Hepatocyte (in vitro differentiated cells): ENCODE measurements at places on chromosomes 3 and 15. TPM values are rescaled to one million over a fixed set of nuclear protein-coding genes. Genes with fewer than 3 reads are reported as not detected.

The SLC28A1 gene
- 2.7 and 3.0 TPM in 2 replicates for total RNA-seq

- H3K4me3 ChIP-seq, result no peak overlapping the region
- peaks cover 2% of the 10 kb centered on the region for H3K4me1 ChIP-seq
- no peaks in the 10 kb centered on the region for H3K27me3 ChIP-seq
- H3K27ac ChIP-seq, result no peak overlapping the region
- no peaks in the 10 kb centered on the region for H3K36me3 ChIP-seq
- DNase-seq, result no peak
Observed at GRCh38 chr3:9955611-9956352, 3.6 kb upstream of the PRRT3 start.

GRCh38 chr3:72109327-72110259 is 324.6 kb upstream of the PROK2 start:
- no peak for DNase-seq
- H3K27me3 ChIP-seq, result no peaks in the 10 kb centered on the region
- no peak overlapping the region for H3K27ac ChIP-seq
- H3K36me3 ChIP-seq, result no peaks in the 10 kb centered on the region
- H3K4me1 ChIP-seq, result peaks cover 5% of the 10 kb centered on the region

The PLA2G4D gene
- 0.04 and 0.17 TPM in 2 replicates for total RNA-seq

The FURIN gene
- 62.6 and 67.9 TPM in 2 replicates for total RNA-seq

GRCh38 chr3:48899273-48899672 is 591 bp upstream of the SLC25A20 start:
- no peak overlapping the region for H3K4me3 ChIP-seq
- peaks cover 9% of the 10 kb centered on the region for H3K4me1 ChIP-seq
- H3K27ac ChIP-seq, result peak overlapping the region; percentile 59
- H3K36me3 ChIP-seq, result no peaks in the 10 kb centered on the region

DNA sequence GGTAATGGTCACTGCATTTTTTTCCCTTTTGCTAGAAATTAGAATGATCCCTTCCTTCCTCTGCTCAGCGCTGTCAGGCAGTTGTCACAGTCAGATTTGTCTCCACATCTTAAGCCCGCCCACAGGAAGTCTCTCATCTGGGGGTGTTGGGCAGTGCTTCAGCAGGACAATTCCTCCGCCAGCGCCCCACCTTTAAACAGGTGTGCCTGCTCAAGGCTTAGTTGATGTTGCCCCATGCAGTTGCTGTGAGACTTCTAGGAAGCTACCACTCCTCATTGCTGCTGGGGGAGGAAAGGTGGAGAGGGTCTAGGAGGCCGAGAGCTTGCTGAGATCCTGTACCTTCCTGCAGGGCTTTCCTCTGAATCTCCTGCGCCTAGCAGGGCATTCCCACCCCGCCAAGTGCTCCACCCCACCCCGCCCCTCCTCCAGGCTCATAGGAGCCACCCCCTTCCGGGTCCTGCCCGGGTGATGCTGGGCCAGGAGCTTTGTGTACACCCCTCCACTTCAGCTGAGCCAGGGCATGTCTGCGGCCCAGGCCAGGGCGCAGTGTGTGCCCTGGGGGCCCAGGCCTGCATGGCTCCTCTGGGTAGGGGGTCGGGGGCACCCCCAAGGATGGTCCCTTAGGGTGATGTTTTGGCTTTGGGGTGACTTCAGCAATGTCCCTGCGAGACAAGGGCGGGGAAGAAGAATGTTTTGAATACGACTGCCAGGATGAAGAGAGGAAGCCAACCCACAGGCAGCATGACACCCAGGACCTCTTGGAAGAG is 68.7 kb downstream of the TRAK1 start:
- peaks cover 22% of the 10 kb centered on the region for H3K4me1 ChIP-seq
- H3K27me3 ChIP-seq, result no peaks in the 10 kb centered on the region
- no peaks in the 10 kb centered on the region for H3K36me3 ChIP-seq

The GOLGA6L7 gene
- total RNA-seq, result not detected in 2 replicates

- no peak overlapping the region for H3K27ac ChIP-seq
- H3K4me1 ChIP-seq, result peaks cover 9% of the 10 kb centered on the region
Observed at GRCh38 chr15:79190093-79190492, 92.4 kb upstream of the ANKRD34C start.

DNA sequence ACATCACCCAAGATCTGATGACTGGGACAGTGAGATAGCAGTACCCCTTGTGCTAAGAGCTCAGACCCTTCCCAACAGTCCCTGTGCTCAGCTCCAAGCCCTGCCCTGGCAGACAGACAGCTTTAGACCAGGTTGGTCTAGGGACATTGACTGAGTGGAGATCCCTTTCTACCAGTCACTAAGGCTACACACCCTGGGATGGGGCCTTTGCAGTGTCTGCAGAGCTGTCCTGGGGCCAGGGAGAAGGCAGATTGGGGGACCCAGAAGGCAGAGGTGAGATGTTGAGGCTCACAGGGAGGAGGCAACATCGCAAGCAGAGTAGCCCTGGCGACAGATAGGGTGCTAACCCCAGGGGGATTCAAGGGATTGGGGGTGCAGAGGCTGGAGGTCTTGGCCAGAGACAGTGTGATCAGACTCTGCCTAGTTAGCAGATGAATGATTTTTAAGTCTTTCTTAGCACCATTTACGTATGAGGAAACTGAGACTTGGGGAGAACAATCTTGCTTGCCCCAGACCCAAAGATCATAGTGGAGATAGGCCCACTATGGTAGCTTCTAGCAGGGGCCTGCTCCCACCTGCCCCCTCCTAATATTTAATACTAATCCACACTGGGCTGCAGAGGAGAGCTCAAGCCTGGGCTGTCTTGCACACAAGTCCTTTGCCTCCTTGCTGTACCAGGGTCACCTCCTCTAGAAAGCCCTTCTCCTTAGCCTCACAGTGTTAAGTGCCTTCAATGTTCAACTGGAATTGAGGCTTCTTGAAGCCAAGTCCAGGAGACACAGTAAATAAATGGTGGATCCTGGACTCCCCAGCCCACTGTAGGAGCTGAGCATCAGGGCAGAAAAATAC is 32.6 kb downstream of the HMCES start:
- DNase-seq, result no peak
- H3K36me3 ChIP-seq, result no peaks in the 10 kb centered on the region
- H3K27me3 ChIP-seq, result no peaks in the 10 kb centered on the region
- peak overlapping the region; percentile 89 for H3K27ac ChIP-seq

DNA sequence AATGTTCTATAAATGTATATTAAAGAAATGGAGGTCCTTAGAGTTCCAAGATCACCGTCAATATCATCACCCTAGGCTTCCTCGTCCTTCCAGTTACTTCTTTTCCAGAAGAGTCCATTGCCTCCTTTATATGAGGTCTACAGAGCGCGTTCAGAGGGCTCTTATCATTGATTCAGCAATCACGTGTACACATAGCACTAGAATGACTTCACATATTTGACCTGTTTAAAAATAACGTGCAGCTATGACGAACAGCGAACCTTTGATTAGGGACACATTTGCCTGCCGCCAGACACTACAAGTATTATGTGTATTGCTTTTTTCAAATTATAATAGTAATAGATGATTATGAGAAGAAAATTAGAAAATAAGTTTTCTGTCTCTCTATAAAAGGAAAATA is 26.0 kb downstream of the IGF1R start:
- no peaks in the 10 kb centered on the region for H3K36me3 ChIP-seq
- H3K27me3 ChIP-seq, result no peaks in the 10 kb centered on the region
- DNase-seq, result peak; percentile 47
- H3K4me1 ChIP-seq, result peaks cover 45% of the 10 kb centered on the region
- peak overlapping the region; percentile 45 for H3K27ac ChIP-seq
- H3K4me3 ChIP-seq, result no peak overlapping the region

DNA sequence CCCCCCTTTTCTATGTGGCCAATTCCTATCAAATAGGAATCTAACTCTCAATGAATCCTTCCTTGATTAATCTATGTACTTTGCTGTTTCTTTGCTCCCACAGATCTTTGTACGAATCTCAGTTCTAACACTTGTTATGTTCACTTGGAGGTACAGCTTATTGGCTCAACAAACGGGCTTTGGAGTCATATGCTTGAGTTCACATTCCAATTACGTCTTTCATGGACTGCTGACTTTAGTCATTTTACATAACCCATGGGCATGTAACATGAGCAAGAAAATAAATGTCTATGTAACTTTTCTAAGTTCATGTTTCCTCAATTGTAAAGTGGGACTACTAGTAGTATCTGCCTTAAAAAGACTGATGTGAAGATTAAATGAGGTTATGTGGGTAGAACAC is 123.2 kb upstream of the TBC1D5 start:
- no peaks in the 10 kb centered on the region for H3K36me3 ChIP-seq
- DNase-seq, result no peak
- H3K4me3 ChIP-seq, result no peak overlapping the region
- no peaks in the 10 kb centered on the region for H3K27me3 ChIP-seq

DNA sequence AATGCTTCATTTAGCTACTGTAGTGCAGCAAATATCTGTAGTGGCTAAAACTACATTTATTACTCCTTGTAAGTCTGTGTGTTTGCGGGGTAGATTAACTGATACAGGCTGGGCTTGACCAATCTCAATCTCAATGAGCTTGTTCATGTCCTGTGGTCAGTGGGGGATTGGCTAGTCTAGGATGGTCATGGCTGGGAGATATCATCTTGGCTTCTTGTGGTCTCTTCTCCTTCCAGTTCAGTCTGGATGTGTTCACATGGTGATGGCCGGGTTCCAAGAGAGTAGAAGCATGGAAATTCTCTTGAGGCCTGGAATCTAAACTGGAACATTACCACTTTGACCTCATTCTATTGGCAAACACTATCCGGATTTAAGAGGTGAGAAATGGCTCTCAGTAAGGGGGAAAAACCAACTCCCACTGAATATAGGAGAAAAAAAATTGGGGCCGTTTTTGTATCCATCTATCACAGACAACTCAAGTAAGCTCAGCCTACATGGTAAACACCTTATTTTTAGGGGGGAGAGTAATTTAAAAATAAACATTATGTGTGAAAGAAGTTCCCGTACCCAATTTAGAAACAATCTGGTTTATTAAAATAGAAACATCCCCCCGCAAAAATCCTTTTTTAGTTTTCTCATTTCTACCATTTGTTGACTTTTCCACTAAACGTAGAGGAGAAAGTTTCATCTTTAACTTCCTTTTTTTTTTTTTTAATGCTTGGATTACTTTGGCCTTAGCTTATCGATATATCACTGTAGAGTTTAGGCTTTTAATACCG is 284.9 kb upstream of the TBC1D5 start:
- no peak overlapping the region for H3K4me3 ChIP-seq
- H3K27ac ChIP-seq, result no peak overlapping the region
- no peaks in the 10 kb centered on the region for H3K27me3 ChIP-seq
- H3K36me3 ChIP-seq, result no peaks in the 10 kb centered on the region
- H3K4me1 ChIP-seq, result no peaks in the 10 kb centered on the region
- no peak for DNase-seq

DNA sequence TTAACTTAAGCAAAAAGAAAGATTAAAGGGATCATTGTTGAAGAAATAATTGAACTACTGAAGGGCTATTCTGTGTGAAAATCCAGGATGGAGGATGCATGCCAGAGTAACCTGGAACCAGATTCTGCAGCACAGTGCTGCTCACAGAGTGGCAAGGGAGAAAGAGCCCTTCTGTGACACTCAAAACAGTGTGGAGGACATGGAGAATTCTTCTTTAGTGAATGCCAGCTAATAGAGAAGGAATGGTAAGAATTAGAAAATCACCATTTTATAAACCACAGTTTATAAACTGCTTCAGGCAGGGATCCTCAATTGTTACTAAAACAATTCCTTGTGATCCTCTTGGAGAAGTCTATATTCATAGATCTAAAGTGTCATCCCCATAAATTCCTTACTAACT is 70.4 kb upstream of the ARHGEF26 start:
- H3K27me3 ChIP-seq, result no peaks in the 10 kb centered on the region
- no peak overlapping the region for H3K27ac ChIP-seq
- no peak overlapping the region for H3K4me3 ChIP-seq
- DNase-seq, result no peak
- H3K36me3 ChIP-seq, result no peaks in the 10 kb centered on the region

GRCh38 chr3:106263011-106263410 is 394.2 kb upstream of the CBLB start:
- peaks cover 12% of the 10 kb centered on the region for H3K4me1 ChIP-seq
- H3K4me3 ChIP-seq, result no peak overlapping the region
- H3K27me3 ChIP-seq, result no peaks in the 10 kb centered on the region
- H3K27ac ChIP-seq, result peak overlapping the region; percentile 68
- H3K36me3 ChIP-seq, result no peaks in the 10 kb centered on the region

The ABI3BP gene
- total RNA-seq, result 10.4 and 15.0 TPM in 2 replicates

DNA sequence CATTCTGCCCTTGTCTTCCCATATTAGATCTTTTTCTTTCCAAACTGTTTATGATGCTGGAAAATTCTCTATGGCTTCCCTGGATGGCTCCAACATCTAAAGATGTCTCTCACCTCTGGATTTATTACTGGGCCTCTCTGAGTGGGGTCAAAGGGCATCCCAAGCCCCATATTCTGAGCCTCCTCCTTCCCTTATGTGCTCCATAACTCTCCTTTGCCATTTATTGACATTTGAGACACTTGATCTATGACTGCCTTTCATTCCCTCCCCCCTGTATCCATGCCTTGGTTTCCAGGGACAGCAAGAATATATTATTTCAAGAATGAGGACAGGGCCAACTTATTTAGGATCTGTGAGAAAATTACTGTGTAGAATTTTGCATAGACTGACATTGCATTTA is 369.3 kb upstream of the ONECUT1 start:
- no peaks in the 10 kb centered on the region for H3K4me1 ChIP-seq
- no peaks in the 10 kb centered on the region for H3K27me3 ChIP-seq
- H3K4me3 ChIP-seq, result no peak overlapping the region
- DNase-seq, result no peak

The FBXL22 gene
- total RNA-seq, result 0.60 and 0.76 TPM in 2 replicates

DNA sequence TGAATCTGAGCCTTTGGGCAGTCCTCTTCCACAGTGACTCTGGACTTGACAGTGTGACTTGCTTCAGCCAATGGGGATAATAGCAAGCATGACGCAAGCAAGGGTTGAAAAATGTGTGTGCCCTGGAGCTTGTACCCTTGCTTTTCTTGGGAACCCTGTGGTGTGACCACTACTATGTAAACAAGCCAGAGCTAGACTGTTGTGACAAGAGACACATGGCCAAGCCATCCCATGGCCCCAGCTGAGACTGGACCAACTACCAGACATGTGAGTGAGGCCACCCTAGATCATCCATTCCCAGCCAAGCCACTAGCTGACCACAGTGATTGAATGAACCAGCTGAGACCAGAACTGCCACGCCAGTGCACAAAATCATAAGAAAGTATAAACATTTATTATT is 11.8 kb downstream of the MYO1E start:
- H3K4me3 ChIP-seq, result no peak overlapping the region
- no peak for DNase-seq

- peaks cover 9% of the 10 kb centered on the region for H3K27me3 ChIP-seq
- no peaks in the 10 kb centered on the region for H3K36me3 ChIP-seq
- no peak for DNase-seq
- no peak overlapping the region for H3K27ac ChIP-seq
- H3K4me3 ChIP-seq, result no peak overlapping the region
Observed at GRCh38 chr15:25869701-25870100, 6.6 kb upstream of the ATP10A start.

DNA sequence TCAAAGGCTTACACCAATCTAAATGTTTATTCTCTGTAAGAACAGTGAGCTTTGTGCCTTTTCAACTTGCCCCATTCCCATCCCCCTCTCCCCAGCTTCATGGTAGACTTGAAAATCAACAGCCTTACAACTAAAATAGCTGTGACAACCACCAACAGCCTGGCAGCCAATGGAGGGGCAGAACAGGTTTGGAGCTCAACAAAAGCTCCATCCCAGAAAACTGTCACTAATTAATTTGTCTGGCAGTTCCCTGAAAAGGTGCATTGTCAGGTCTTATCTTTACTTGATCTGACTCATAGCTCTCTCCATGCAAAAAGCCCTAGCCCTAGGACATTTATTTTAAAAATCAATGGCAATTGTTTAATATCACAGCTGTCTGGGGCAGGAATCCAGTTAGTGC is 22.6 kb downstream of the MTHFS start:
- H3K36me3 ChIP-seq, result peaks cover 4% of the 10 kb centered on the region
- no peaks in the 10 kb centered on the region for H3K27me3 ChIP-seq
- H3K4me1 ChIP-seq, result no peaks in the 10 kb centered on the region
- H3K4me3 ChIP-seq, result no peak overlapping the region
- no peak for DNase-seq

GRCh38 chr3:14482271-14482721 is 57.8 kb downstream of the GRIP2 start:
- H3K4me1 ChIP-seq, result no peaks in the 10 kb centered on the region
- H3K27ac ChIP-seq, result no peak overlapping the region
- no peaks in the 10 kb centered on the region for H3K27me3 ChIP-seq
